ENCODE measurements at places on chromosomes 2 and 18. TPM values are rescaled to one million over a fixed set of nuclear protein-coding genes. Genes with fewer than 3 reads are reported as not detected.

DNA sequence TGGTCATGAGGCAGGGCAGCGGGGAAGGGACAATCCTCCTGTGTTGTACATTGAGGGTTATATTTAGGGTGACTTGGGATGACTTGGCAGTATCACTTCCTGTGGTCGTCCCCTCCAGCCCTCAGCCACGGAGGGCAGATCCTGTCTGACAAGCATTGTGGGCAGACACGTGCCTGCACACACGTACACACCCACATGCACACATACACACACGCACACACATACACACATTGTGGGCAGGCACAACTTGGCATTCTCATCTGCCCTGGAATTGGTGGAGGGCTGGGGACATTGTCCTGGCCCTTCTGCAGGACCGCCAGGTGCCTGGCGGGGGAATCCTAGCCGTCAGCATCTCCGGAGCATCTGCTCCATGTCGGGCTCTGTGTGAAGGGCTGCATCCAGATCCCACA is 47.6 kb downstream of the ODC1 start:
- DNase-seq = peak; percentile 78

GRCh38 chr2:197558393-197558792 is 42.5 kb downstream of the MOB4 start:
- DNase-seq = no peak

GRCh38 chr18:36331521-36331971 is 34.0 kb downstream of the FHOD3 start:
- DNase-seq = no peak

DNA sequence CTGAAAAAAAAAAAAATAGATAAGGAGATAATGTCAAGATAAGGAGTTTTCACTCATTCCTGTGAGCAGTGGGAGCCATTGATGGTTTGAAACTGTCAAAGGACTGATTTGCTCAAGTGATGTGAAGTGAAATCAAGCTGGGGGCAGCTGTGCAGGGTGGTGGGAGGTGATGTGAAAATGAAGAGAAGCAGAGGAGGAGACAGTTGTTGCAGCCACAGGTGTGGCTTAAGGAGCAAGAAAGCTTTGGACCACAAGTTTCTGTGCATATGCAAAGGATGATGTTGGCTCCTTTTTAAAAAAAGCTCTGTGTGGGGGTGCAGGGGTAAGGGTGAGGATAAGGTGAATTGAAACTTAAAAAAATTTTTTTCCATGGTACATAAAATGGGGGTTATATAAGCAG is 8.3 kb downstream of the EFR3B start:
- no peak for DNase-seq

The GLI2 gene
- 6.2 TPM for total RNA-seq

DNA sequence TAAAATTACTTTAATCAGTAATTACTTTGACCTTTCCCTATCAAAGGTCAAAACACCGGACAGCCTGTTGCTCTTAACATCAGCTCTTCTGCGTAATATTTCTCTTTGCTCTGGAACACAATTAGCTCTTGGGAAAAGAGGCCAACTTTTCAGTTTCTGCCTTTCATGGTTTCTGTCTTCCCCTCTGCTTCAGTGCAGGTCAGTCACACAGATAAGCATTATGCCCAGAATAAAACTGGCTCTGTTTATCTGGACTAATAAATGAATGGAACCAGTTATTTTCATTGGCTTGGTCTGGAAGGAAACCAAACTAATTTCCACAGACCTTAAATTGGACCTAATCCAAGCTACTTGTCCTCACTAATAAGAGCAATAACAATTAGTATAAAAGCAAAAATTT is 26.2 kb upstream of the GALNT3 start:
- DNase-seq = no peak

GRCh38 chr18:42929857-42930256 is 185.6 kb downstream of the RIT2 start:
- no peak for DNase-seq

The TRIM54 gene
- 56.0 TPM for total RNA-seq

DNA sequence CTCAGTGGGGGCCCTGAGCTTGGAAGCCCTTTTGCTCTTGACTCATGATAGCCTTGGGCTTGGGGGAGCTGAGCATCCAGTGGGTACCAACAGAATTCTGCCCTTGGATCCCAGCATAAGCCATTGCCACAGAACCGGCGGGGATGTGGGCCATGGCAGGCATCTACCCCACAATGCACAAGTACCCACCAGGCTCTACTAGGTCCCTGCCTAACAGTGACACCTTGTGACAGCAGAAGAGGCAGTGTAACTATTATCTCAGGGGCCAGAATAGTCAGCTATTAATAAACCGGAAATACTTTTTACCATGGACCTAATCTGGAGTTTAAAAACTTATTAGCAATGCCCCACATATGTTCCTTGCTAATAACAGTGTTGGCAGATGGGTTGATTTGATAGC is 397.2 kb downstream of the TMEM182 start:
- DNase-seq = no peak

GRCh38 chr2:22442051-22442450 is 942.9 kb upstream of the KLHL29 start:
- DNase-seq = peak; percentile 29

DNA sequence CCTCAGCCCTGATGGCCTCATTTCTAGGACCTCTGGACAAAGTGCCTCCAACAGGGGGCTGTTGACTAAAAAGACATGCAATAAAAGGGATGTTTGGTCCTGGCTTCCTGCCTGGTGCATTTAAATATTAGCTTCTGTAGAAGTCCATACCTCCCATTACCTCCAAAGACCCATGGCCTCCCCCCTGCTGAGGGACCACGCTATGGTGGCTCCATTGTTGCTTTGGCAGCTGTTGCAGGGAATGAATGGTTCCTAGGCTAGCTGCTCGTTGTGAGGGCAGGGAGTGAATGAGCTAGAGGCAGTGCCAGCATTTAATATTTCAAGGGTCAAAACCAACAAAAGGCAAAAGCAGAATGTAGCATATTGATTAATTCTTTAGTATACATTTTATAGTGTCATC is 285.9 kb downstream of the SLC8A1 start:
- no peak for DNase-seq

GRCh38 chr2:171318463-171318934 is 115.3 kb downstream of the METTL8 start:
- peak; percentile 85 for DNase-seq

DNA sequence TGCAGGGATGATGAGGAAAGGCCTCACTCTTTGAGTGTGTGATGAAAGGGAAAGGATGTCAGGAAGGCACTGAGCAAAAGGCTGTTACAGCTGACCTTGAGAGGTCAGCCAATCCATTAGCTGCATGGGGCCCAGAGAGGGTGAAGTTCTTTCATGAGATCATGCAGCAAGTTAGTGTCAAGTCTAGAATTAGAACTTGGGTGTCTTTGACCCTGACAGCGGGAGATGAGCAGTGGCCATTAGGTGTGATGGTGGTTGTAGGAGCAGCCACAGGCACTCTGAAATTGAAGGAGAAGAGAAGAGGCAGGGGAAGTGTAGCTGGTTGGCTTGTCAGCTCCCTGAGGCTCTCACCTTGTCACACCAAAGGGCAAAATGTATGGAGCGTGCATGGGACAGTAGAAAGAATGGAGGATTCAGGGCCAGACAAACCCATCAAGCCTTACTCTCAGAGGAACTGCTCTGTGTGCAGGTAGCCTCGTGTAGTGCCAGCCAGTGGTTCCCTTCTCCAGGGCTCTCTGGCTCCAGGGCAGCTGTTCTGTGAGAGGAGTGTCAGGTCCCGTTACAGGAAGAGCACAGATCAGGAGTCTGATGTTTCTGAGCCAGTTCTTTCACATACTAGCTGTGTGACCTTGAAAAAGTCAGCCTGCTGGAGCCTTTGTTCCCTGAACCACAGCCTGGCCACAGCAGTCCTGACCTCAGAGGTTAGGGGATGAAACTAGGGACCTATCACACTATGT is 35.9 kb downstream of the MAP4K4 start:
- no peak for DNase-seq

DNA sequence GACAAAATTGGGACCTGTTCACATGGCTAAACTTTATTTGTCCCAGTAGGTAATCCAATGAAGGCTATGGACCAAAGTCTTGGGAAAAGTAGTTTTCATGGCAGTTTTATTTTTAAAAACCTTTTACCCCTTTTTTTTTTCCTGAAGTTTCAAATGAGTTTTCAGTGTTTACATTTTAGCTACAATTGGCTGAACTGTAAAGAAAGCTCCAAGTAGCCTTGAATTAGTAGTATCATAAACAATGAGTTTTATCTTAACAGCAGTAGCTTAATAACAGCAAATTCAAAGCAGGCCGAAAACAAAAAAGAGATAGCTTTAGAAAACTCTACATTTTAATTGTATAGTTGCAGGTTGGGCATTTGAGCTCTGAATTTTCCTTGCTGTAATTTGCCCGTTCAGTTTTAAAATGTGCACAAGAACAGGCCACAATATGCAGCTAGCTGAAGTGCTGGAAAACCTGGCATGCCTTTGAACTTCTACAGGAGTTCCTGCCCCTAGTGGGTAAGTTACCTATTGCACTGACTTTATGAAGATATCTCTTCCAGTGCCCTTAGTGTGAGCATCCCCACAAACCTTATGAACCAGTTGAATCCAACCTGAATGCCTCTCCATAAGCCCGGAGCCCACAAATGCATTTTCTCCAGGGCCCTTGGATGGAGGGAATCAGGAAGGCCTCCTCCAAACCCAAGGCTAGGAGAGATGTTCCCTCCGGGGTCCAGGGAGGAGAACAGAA is 106.7 kb downstream of the XRCC5 start:
- peak; percentile 20 for DNase-seq

- no peak for DNase-seq
Observed at GRCh38 chr2:239287461-239287860, 113.4 kb downstream of the HDAC4 start.

GRCh38 chr18:64699081-64699480 is 550.2 kb upstream of the LINC00305 start:
- no peak for DNase-seq

The PCARE gene
- 0.09 TPM for total RNA-seq

DNA sequence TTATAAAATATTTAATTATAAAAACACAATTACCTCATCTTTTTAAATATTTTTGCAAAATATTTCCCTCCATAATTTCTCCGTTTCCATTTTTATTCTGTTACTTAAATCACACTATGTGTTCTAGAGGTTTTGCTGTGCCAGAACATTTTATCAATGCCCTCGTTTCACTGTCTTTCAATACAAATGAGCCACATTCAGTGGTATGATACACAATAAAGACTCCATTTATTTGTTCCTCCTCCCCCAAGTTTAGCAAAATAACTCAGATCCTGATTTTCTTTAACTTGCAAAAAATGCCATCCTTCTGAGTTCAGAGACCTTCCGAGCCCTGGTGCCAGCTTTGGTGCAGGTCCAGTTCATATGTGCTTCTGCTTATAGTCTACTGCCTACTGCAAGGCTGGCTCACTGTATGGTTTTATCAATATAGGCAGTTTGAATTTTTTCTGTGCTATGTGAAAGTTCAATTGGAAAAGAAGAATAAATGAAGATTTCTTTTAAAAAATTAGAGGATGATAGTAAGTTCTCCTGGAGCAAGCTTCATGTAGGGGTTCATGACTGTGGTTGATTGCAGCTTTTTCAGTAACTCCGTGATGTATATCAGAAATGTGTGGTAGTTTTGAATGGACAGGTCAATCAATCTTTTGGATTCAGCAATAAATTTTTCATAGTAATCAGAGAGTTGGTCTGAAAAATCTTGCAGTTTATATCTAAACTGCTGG is 42.5 kb downstream of the APOB start:
- peak; percentile 24 for DNase-seq

The PSMA8 gene
- not detected for total RNA-seq

The SERPINB13 gene
- not detected for total RNA-seq

DNA sequence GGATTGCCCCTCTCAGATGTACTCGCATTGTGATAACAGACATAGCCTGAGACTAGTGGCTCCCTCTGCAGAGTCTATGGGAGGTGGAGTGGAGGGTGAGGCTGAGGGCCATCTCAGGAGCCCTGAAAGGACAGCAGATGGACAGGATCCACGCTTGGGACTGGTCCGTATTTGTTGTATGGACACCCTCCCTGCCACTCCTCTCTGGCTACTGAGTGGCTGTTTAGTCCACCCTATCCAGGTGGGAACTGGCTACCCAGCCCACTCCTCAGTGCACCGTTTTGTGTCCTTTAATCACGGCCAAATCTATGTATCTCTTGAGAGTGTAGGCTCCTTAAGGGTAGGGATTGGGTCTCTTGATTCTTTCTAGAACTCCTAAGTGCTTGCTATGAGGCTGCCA is 4.5 kb upstream of the GLI2 start:
- no peak for DNase-seq

The CCDC141 gene
- total RNA-seq = 76.1 TPM

DNA sequence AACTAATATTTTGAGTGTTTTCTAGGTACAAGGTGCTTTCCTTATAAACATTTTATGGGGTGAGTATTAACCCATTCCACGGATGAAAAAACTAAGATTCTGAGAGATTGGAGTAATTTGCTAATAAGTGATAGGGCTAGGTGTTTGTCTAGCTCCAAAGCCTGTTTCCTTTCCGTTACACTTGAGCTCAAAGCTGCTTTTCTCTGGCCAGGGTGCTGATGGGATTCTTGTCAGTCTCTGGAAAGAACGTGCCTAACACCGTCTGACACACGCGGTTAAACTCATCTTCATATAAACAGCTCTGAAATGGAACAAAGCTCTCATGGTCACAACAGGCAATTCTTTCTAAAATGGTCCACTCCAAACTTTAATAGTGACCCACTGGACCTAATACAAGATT is 2.0 kb upstream of the ANKRD29 start:
- DNase-seq = no peak

The ODC1 gene
- total RNA-seq = 123 TPM

- no peak for DNase-seq
Observed at GRCh38 chr2:220601674-220602073, 970.4 kb downstream of the EPHA4 start.

- DNase-seq = peak; percentile 68
Observed at GRCh38 chr2:236805800-236806531, 236.3 kb downstream of the ACKR3 start.

The CIB4 gene
- not detected for total RNA-seq

The ABCB11 gene
- 0.04 TPM for total RNA-seq

GRCh38 chr2:103410221-103410620 is 648.4 kb downstream of the TMEM182 start:
- no peak for DNase-seq

DNA sequence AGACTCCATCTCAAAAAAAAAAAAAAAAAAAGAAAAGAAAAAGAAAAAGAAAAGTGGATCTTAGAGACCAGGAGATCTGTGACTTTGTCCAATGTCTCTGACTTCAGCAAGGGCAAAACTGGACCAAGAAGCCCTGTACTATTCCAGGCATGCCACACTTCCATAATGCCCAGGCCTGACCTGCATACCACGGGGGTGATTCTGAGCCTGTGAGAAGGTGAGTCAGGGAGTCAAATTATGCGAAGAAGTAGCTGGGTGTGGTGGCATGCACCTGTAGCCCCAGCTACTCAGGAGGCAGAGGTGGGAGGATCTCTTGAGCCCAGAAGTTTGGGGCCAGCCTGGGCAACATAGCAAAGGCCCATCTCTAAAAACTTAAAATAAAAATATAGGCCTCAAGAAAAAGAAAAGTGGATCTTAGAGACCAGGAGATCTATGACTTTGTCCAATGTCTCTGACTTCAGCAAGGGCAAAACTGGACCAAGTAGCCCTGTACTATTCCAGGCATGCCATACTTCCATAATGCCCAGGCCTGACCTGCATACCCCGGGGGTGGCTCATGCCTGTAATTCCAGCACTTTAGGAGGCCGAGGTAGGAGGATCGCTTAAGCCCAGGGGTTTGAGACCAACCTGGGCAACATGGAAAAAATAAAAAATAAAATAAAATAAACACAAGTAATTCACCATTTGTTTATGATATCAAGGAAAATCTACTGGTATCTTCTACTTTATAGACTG is 12.2 kb upstream of the PUM2 start:
- DNase-seq = no peak

The PLCL1 gene
- total RNA-seq = 13.4 TPM

- no peak for DNase-seq
Observed at GRCh38 chr18:22161090-22161489, 8.3 kb upstream of the GATA6 start.

- peak; percentile 34 for DNase-seq
Observed at GRCh38 chr2:174836377-174836994, 72.2 kb upstream of the CHRNA1 start.
